ENCODE measurements at places on chromosomes 4 and X.

- DNase-seq = no peak
These were observed 51.2 kb upstream of the MTNR1A start for GRCh38 chr4:186606591-186606992.

- no peak for DNase-seq
These were observed 27.9 kb downstream of the ARHGEF6 start for GRCh38 chrX:136752796-136753195.

- DNase-seq = no peak
These were observed 9.9 kb downstream of the PRDM8 start for GRCh38 chr4:80207172-80207583.

DNA sequence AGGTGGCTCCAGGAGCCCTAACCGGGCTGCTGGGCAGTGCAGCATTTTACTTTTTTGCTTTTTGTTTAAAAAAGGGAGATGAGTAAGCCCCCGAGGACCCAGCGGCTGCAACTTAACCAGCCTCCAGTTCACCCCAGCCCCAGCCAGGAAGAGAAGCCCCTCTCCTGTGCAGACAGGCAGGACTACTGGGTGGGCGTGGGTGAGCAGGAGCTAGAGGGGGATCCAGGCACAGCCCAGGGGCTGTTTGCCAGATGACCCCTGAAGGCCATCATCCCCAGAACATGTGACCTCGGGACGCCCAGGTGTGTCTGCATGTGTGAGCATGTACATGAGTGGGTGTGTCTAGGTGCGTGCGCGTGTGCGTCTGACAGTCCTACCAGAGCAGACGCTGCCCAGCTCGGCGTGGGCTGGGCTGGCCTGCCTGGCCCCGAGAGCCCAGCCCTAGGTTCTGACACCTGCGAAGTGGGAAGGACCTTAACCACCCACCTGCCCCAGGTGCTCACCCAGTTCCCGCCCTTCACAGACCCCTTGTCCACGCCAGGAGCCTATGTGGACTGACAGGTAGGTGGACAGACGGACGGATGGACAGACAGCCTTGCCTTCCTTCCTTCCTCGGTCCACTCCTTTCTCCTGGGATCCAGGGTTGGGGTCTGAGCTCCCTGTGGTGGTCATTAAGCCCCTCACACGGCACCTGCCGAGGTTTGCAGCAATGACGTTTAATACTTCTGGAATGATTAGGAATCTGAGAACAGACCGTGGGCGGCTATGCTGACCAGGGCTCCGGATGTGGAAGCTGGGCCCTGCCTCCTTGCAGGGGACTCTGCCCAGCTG, 7.8 kb upstream of the HAUS3 start:
- DNase-seq = no peak

- DNase-seq = peak; percentile 69
These were observed 533 bp downstream of the IL15 start for GRCh38 chr4:141636771-141637460.

- DNase-seq = no peak
These were observed 74.4 kb downstream of the PDLIM5 start for GRCh38 chr4:94525993-94526728.

- DNase-seq = no peak
These were observed 137.8 kb downstream of the SCFD2 start for GRCh38 chr4:53228036-53228435.

DNA sequence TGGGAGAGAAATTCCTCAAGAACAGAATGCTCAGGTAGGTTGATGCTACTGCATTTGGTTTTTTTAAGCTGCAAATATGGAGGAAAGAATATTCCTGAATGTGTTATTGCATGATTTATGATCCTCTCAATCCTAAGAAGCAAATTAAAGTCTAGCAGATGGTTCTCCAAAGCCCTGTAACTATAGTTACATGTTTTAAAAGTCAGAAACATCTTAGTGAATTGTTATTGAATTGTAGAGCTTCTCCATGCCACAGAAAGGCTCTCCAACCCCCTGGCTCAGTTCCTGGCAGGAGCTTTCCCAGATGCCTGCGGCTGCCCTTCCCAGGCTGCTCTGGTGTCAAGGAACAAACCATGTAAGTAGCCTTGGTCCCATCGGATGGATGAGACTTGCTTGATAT, 227.8 kb upstream of the GATB start:
- DNase-seq = no peak

DNA sequence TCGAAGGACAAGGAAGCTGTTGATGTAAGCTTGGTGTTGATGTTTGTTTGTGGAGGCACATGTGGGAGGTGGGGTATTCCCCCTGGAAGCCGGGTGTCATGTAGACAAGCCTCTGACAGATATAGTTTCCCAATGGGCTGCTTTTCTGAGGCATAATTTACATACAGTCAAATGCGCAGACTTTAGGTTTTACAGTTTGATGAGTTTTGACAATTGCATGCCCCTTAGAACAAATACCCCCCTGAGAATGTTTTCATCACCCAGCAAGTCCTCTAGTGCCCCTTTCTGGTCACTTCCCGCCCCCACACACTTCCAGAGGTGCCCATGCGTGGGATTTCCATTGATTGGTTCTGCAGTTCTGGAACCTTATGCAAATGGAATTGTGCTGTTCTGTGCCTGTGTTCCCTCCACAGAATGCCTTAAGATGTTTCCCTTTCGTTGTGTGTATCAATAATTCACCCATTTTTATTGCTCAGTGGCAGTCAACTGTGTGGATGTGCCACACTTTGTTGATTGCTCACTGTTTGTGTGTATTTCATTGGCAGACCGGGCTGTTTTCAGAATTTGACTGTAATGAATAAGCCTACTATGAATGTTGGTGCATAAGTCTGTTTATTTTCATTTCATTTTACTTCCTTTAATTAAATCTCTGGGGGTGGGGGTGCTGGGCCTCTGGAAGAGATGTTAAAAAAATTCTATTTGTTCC, 8.5 kb downstream of the EVC start:
- DNase-seq = peak; percentile 47

DNA sequence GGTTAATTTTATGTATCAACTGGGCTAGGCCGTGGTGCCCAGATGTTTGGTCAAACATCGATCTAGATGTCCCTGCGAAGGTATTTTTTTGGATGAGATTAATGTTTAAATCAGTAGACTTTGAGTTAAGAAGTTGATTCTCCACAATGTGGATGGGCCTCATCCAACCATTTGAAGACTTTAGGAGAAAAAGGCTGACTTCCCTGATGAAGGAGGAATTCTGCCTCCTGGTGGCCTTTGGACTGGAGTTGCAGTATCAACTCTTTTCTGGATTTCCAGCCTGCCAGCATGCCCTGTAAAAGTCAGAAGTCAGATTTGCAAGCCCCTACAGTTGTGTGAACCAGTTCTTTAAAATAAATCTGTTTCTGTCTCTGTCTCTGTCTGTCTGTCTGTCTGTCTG, 91.4 kb downstream of the STK32B start:
- peak; percentile 22 for DNase-seq

DNA sequence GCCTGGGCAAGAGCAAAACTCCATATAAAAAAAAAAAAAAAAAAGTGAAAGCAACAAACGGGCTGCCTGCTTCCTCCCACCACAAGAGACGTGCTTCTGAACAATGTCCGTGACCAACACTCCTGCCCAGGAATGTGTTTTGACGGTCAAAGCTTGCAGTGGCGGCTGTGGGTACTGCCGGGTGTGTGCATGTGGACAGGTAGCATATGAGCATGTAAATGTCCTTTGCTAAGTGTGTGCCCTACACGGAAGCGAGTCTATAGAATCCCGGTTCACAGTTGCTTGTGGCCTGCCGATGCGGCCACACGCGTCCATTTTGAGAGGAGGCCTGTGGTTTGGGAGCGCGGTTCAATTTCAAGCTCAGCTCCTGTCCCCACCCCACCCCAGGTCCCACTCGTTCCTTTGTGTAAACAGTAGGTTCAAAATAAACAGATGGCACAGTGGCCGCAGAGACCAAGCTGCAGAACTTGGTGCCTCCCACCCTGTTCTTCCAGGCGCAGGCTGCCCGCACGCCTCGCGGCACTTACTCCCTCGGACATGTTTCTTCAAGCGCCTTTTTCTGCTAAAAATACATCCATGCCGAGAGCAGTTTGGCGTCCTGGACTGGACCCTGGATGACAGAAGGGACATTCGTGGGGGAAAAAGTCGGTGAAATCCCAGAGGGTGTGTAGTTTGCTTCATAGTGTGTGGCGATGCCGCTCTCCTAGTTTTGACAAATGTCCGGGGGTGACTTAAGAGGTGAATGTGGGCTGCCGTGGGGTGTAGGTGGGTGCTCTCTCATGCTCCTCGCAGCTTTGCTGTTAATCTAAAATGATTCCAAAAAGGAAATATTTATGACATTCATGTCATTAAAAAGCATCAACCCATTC, 11.5 kb upstream of the NKX1-1 start:
- no peak for DNase-seq

- no peak for DNase-seq
These were observed 41.3 kb downstream of the HTT start for GRCh38 chr4:3115637-3116270.

- peak; percentile 50 for DNase-seq
These were observed 45.3 kb upstream of the HELT start for GRCh38 chr4:184972991-184973390.

DNA sequence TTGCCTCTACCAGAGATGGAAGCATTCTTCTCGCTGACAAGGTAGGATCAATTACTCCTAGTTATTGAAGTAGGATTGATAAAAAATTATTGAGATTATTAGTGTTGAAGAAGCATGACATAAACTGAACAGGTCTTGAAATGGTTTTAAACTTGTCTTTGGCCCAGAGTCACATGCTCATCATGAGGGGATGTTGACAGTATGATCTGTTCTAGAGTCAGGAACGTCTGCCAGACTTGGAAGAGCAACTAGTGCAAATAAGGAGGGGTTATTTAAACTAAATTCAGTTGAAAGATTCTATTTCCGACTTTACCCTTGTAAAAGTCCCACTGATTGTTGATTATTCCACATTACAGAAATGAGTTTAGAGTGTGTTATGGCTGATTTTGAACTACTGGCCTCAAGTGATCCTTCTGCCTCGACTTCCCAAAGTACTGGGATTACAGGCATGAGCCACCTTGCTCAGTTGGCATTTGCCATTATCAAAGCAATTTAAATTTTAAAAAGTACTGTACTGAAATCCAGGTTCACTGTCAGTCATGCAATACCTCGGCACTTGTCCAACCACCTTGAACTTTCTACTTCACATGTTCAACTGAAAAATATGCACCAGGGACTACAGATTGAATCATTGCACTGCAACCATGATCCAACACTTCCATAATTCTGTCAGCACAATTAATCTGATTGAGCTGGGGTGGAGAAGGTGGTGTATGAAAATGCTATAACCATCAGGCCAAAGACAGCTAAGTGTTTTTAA, 19.7 kb downstream of the FABP2 start:
- no peak for DNase-seq

- DNase-seq = no peak
These were observed 1344.0 kb downstream of the FSTL5 start for GRCh38 chr4:160819791-160820190.

- no peak for DNase-seq
These were observed 112.6 kb upstream of the FAM9A start for GRCh38 chrX:8913655-8914409.

GRCh38 chr4:70651864-70652506, 14.3 kb downstream of the JCHAIN start:
- DNase-seq = peak; percentile 35

- DNase-seq = no peak
These were observed 2.9 kb upstream of the FAT1 start for GRCh38 chr4:186726426-186727168.

DNA sequence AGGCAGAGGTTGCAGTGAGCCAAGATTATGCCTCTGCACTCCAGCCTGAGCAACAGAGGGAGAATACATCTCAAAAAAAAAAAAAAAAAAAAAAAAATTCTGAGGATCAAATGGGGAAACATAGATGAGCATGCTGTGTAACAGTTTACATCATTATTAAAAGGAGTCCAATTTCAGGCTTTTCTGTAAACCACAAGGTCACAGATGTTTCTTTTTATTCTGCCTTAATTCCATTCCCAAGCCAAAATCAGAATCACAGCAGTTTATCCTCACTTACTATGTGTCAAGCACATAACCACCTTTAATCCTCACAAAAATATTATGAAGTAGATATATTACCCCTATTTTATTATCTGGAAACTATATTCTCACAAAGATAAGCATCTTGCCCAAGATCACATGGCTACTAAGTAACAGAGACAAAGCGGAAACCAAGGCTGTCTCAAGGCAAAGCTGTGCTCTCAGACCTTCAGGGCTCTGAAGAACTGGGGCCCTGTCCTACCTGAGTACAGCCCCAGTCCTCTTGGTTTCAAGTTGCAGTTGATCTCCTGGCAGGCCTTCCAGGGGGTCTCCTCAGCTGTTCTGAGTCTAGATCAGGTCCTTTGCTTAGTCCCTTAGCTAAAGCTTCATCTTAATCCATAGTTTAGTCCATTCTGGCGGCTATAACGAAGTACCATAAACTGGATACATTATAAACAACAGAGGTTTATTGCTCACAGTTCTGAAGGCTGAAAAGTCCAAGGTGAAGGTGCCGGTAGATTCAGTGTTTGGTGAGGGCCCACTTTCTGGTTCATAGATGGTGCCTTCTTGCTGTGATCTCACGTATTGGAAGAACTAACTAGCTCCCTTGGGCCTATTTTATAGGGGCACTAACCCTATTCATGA, 141.3 kb downstream of the PALLD start:
- no peak for DNase-seq

DNA sequence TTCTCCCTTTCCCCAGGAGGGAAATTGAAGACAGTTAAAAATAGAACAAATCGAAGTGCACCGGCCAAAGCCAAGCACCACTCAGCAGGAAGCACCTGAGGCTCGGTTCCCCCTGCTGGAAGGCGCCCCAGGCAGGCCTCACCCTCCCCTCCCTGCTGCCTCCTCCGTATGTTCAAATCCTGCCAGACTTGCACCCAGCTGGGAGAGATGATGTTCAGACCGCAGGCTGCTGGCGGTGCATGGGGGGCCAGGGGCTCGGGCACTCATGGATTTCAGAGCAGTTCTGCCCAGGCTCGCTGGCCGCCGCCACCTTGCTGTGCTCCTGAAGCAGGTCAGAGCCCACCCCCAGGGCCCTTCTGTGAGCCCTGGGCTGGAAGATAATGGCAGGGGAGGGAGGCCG, 91.4 kb downstream of the DCTD start:
- DNase-seq = no peak

DNA sequence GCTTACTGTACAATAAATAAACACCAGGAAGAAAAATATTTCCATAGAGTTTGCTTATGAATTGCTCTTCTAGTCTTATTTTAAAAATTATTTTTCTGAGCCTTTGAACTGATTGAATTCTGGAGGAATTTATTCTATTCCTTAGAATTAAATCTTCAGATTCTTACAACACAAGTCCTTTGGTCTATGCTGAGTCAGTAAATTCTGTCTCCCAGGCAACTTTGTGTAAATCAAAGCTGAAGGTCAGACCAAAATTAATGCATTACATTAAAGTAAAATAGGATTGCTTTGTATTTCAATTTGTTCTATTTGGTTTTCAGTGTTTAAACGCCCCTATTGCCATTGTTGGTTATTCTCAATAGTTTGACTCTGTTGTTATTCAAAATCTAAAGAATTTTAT, 26.8 kb upstream of the STPG2 start:
- DNase-seq = no peak

- DNase-seq = no peak
These were observed at the start of gene PABPC4L for GRCh38 chr4:134201216-134202161. TSS of gene PABPC4L (minus strand) at chr4:134201789. CDS start at chr4:134201019, 770 bp downstream.

All from inflammatory macrophage treated with lipopolysaccharide for 1 hour (primary cell).